GM10248 (cell line): ENCODE measurements at places on chromosomes 12 and 14.

DNA sequence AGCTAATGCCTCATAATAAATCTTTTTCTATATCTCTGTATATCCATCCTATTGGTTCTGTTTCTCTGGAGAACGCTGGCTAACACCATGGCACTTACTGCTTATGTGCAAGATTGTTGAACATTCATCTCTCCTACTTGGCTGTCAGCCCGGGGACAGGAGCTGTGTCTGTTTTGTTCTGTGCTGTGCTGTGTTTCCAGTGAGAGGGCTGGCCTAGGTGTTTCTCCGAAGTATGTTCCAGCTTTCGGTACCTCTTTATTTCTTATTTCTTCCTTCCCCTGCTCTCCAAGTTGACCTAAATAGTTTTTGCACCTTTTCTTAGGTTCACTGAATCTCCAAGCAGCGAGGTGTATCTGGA, 18.8 kb upstream of the NR4A1 start:
- DNase-seq = no peak

GRCh38 chr12:75641031-75641780, 129.8 kb upstream of the KRR1 start:
- DNase-seq = peak; percentile 70

DNA sequence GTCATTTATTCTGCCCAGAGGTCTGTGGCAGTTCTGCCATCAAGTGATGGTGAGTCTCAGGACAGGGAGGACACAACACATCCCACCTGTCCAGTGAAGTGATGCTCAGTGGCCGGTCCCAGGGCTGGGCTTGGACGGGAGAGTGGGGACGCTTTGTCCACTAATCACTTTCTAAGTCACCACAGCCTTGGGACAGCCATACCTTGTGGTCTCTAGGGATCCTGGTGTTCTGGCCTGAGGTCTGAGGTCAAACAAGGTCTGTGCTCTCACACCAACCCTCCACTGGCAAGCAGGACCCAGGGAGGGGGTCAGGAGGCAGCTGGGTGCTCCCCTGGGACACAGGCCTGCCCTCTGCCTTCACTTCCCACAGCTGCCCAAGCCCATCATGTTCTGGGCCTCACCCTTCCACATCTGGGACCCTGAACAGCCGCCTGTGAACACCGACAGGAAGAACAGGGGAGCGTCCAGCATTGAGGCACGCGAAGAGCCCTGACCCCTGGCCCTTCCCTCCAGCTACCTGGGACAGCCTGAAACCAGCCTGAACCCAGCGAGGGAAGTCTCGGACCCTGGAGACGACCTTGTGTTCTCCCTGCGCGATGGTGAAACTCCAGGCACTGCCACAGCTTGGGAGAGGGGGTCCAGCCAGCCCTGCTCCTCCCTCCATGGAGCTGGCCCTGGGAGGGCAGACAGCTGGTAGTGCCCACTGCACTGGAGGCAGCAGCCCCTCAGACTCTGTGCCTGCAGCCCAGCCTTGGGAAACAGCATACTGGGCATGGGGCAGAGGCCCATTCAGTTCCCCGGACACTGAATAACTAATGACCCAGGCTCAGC, 19.7 kb upstream of the GPR132 start:
- no peak for DNase-seq

DNA sequence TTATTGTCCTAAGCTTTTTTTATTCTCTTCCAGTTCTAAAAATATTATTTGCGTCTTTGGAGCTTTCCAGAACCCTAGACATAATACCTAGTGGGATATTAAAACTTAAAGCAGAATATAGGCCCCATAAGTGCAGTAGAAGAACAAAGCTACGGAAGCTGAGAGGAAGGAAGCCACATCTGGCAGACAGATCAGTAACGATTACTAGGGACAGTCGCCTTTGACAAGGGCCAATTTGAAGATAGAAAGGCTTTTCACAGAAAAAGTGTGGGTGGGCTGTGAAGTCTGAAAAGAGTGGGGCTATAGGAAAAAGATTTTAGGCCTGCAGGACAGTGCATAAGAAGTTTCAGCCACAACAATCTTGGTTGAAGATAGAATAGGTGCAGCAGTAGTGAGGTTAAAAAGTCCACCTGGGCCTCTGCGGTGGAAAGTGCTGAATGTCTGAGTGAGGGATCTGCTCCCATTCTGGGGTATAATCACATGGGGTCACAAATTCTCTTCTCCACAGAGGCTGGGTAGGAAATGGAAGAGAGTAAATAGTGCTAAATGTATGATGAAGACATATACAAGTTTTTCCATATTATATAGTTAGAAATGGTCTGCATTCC, 114.5 kb downstream of the CMAS start:
- no peak for DNase-seq

- DNase-seq = no peak
Measured at GRCh38 chr12:59446116-59446515, 149.7 kb upstream of the SLC16A7 start.

- no peak for DNase-seq
Measured at GRCh38 chr14:99067927-99068326, 204.1 kb downstream of the BCL11B start.

GRCh38 chr14:53517270-53517960, 364.3 kb upstream of the DDHD1 start:
- no peak for DNase-seq

DNA sequence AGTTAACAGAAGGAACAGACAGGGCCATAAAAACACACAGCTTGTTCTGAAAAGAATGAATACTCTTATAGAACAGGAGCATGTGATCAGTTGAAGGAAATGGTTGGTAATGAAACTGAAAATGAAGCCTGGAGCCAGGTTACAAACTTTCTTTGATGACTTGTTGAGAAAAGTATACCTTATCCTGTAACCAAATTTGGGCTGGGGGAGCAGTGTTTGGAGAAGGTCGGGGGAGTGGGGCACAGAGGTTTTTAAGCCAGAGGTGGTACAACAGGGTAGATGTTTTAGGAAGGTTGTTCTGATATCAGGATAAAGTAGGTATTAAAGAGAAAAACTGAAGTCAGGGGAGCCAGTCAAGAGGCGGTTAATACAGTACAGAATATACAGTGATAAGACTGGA, 8.2 kb downstream of the GOLT1B start:
- peak; percentile 35 for DNase-seq

- DNase-seq = no peak
Measured at GRCh38 chr12:92563819-92564218, 139.0 kb upstream of the PLEKHG7 start.

DNA sequence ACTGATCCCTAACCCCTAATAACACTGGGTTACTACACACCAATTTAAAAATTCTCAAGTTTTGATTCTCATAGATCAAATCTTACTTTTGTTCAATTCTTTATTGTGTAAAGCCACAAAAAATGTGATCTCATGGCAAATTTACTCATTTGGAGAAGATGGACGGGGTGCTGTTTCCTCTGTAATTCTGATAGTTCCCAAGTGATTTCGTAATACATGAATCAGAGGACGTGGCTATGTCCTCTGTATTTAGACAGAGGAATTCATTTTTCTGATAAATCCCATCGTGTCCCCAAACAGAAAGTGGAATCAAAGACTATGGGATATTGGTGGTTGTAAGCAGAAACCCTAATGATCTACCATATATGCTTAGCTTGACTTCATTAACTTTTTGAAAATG, 76.6 kb upstream of the GNG2 start:
- DNase-seq = no peak

- no peak for DNase-seq
Measured at GRCh38 chr14:51079489-51079888, 15.4 kb downstream of the TRIM9 start.

GRCh38 chr14:97428808-97429440, 631.7 kb downstream of the VRK1 start:
- DNase-seq = no peak

DNA sequence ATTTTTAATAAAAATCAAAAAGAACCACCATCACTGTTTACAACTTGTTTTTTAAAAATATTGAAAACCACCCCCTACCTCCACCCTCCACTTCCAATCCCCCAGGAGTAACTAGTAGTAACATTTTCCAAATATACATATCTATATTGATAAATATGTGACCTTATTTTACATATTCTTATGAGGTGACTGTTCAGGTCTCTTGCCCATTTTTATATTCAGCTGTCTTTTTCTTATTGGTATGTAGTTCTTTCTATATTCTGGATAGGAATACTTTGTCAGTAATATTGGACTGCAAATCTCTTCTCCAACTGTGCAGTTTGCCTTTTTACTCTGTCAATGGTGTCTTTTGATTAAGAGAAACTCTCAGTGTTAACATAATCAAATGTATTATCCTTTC, 59.0 kb upstream of the EIF5 start:
- DNase-seq = no peak

DNA sequence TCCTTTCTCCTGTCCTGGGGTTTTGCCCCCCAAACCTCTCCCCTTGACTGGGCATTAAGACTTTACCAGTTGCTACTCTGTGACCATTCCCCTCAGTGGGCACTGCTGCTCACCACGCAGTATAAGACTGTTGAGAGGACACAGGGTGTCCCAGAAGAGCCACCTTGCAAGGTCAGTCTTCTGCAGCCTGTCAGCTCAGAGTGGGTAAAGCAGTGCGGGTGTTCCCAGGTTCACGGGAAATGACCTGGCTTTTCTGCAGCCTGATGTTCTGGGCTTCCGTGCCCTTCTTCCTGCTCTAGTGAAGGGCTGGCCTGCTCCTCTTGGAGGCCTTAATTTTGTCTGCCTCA, 34.2 kb downstream of the KCNA1 start:
- DNase-seq = no peak

- DNase-seq = no peak
Measured at GRCh38 chr14:100155049-100155621, 4.3 kb downstream of the DEGS2 start.

GRCh38 chr12:67517181-67517887, 131.2 kb upstream of the DYRK2 start:
- no peak for DNase-seq

- peak; percentile 74 for DNase-seq
Measured at GRCh38 chr14:54622192-54622958, 55.4 kb downstream of the SAMD4A start.

DNA sequence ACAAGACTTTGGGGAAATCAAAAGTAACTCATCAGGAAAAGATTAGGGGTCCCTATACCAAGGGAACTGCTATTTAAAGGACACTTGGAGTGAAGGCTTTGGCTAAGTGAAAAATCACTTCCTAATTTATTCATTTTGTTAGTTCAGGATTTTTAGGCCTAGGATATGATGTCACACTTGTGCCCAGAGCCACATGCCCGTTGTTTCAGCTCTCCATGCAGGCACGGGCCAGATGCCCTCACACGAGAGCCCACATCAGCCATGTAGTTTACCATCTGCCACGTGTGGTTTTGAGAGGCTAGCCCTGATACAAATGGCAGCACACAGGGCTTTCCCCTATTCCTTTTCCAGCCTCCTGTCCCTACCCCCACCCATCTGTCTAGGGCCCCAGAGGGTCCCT, 11.9 kb upstream of the LRP1-AS start:
- no peak for DNase-seq

- no peak for DNase-seq
Measured at GRCh38 chr14:61281186-61281947, at the start of gene TMEM30B. Gene TMEM30B (minus strand): TSS chr14:61281338. CDS start chr14:61281147, 191 bp downstream.

GRCh38 chr12:112270673-112271072, 111.6 kb downstream of the HECTD4 start:
- no peak for DNase-seq

DNA sequence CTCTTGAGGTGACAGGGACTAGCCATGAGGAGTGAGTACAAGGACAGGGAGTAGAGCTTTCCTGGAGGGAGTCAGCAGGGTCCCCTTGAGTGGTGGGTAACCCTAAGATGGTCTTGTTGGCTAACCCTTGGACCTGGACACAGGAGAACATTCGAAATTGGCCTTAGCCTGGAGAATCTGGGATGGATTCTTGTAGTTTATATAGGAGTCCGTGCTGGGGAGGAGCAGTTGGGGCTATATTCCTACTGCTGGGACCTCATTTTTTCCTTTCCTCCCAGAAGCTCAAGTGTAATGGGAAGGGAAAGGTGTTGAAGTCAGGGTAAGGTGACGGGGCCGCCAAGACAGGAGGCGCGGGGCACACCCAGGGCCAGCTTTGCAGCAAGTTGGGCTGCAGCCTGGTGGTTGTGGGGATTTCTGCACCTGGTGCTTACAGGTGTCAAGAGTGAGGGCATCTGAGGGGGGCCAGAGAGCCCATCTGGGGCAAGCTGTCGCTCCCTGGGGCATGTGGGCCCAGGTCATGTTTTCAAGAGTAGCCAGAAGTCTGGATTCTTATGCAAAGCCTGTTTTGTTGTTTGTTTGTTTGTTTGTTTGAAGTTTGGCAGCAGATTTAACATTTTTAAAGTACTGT, 5.1 kb downstream of the BCL7A start:
- no peak for DNase-seq

DNA sequence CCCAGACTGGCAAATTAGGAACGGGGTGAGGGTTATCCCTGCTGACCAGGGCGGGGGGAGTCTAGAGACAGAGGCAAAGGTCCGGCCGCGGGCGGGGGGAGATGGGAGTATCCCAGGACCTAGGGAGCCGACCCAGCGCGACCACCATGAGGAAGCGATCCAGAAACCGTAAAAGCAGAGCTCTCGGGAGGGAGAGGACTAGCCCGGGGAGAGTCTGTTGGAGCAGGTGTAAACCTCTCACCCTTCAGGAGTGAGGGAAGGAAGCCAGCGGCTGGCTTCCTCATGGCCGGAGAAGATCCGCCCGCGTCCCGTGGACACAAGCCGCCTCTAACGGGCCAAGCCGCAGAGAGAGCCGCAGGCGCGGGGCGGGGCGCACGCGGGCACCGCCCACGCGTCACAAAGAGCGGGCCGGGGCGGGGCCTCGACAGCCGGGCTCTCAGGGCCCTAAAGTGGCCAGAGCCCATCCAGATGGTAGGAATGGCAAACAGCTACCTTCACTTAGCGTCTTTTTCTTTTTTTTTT, at the start of gene ACRBP:
Gene ACRBP (minus strand): TSS at position 350 of the 522 bp plus-strand sequence. CDS start 66 bp downstream, at position 284.
- peak; percentile 78 for DNase-seq

- DNase-seq = no peak
Measured at GRCh38 chr12:130462558-130463274, 125.0 kb downstream of the PIWIL1 start.

- no peak for DNase-seq
Measured at GRCh38 chr14:61335671-61336275, 14.4 kb downstream of the PRKCH start.

DNA sequence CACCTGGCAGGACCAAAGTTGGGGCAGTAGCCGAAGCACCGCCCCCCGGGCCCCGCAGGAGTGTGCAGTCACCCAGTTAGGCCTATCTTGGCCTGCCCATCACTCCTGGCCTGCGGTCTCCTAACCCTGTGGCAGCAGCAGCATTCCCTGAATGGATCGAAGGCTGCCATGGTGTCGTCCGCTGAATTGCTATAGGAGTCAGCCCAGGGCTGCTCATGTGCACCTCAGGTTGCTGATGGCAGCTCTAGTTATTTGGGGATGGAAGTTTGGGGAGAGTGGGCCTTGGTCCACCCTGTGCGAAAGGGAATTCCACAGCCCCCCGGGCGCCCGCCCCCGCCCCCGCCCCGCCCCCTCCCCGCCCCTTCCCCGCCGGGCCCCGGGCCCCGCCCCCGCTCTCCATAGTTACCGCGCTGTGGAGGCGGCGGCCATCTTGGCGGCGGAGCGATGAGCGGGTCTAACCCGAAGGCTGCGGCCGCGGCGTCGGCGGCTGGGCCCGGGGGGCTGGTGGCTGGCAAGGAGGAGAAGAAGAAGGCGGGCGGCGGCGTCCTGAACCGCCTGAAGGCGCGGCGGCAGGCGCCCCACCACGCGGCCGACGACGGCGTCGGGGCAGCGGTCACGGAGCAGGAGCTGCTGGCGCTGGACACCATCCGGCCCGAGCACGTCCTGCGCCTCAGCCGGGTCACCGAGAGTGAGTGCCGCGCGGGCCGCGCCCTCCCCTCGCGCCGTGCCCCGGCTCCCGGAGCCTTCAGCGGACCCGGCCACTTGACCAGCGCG, at the start of gene UNC119B:
Gene UNC119B (plus strand): TSS at position 428 of the 774 bp plus-strand sequence. CDS start 17 bp downstream, at position 445.
- peak; percentile 88 for DNase-seq
